Fibroblast of skin of left biceps (primary cell): ENCODE measurements at places on chromosomes 1 and 21.
A peak's percentile ranks its signal among the peaks of the same experiment; 100 is the strongest.

GRCh38 chr1:26029864-26030481 is 8.4 kb downstream of the EXTL1 start:
- DNase-seq, result no peak

- DNase-seq, result no peak
Observed at GRCh38 chr1:12174924-12175810, 8.4 kb downstream of the TNFRSF1B start.

- DNase-seq, result no peak
Observed at GRCh38 chr1:57279909-57280666, 143.8 kb downstream of the DAB1 start.

DNA sequence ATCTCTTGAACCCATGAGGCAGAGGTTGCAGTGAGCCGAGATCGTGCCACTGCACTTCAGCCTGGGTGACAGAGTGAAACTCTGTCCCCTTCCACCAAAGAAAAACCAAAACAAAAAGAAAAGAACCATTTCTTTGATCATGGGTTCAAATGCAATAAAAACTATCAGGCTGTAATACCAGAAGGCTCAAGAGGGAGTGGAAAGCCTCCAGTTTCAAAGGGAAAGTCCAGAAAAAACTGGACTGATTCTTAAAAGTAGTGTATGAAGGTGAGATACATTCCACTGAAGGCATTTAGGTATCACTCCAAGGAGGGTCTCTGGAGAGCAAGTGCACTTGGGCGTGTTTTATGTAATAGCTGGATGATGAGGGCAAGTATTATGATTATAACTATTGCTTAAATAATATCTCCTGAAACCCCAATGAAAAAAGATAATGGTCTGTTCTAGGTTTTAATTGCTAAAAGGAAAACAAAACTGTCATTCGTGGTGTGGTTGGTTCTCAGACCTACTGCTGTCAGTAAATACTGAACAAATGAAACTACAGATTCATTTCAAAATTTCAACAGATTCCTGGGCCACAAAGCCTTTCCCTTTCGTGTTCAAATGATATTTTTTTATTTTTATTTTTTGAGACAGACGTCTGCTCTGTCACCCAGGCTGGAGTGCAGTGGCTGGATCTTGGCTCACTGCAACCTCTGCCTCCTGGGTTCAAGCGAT is 6.0 kb upstream of the CAMTA1 start:
- DNase-seq, result no peak

DNA sequence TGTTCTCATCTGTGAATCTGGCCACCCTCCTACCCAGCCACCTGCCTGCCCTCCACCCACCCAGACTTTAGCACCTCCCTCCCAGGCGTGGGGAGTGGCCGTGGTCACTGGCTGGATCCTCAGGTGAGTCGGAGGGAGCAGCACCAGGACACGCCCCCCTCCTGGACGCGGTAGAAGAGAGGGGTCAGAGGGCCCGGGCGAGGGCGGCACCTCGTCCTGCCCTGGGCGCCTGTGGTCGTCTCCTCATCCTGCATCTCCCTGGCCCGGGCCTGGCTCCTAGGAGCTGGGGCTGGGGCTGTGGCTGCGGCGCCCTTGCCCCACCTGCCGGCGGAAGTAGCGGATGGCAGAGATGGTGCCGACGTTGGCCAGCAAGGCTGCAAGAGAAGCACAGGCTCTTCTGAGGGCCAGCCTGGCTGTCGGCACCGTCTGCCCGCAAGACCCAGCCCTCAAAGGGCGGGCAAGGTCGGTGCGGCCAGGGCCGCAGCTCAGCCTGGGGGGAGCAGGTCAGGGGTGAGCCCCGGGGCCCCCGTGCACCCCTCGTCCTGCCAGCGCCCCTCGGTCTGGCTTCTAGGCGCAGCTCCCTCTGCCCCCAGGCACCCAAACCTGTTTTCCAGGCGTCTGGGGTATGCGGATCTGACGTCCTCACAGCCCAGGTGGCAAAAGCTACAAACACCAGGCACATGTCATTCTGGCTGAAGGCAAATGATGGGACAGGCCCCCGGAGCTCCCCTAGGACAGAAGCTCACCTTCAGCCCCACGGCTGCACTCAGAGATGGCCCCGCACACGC is 5.8 kb downstream of the PERM1 start:
- DNase-seq, result no peak

GRCh38 chr1:99650030-99650429 is 4.1 kb downstream of the PALMD start:
- no peak for DNase-seq

- peak; percentile 17 for DNase-seq
Observed at GRCh38 chr1:205658943-205659581, 21.2 kb downstream of the SLC45A3 start.

DNA sequence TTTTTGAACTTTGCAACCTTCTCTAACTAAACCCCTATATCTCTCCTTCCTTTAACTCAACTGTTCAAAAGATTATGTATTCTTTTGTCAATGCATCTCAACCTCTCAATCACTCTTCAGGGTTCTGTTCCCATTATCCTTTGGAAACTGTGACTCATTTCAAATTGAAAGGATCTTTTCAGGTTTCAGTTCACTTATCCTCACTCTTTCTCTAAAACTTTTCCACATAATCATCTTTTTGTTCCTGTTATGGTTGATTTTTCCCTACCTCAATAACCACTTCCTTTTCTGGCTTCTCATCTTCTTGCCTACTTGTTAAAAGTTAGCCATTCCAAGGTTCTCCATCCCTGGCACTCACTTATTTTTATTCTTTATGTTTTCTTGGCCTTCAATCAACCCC is 56.2 kb upstream of the NUF2 start:
- no peak for DNase-seq

- no peak for DNase-seq
Observed at GRCh38 chr1:7149080-7149838, 364.0 kb downstream of the CAMTA1 start.

DNA sequence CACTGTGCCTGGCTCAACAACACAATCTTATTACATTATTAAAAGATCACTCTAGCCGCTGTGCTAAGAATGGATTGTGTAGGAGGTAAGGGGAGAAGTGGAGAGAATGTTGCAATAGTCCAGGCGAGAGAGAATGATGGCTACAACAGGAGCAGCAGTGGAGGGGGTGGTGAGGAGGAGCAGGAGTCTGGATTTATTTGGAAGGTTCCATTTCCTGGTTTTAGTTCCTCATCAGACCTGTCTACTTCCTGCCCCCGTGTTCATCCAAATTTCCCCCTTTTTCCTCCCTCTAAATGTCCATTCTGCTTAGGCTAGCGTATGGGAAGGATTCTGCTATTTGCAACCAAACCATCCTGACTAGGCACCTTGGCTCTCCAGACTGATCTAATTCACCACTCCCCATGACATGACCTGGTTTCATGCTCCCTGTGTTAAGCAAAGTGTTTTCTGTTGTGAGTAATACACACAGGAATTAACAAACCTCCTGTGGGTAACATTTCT is 35.1 kb upstream of the EYA3 start:
- no peak for DNase-seq

- DNase-seq, result no peak
Observed at GRCh38 chr1:186896211-186896610, 67.5 kb downstream of the PLA2G4A start.

DNA sequence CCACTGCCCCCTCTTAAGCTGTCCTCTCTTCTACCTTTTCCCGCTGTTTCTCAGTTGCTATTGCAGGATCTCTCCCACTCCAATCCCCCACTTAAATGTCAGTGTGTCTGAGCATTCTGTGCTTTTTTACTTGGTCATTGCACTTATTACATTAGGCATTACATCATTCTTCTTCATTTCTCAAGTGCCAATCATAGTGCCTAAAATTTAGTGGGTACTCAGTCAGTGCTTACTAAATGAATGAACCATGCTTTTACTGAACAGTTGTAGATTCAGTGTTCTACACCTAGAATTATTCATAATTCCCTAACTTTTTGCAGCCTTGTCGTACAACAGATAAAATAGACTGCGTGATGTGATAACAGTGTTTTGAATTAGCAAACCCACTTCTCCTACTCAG is 19.4 kb downstream of the ARMH1 start:
- DNase-seq, result no peak

DNA sequence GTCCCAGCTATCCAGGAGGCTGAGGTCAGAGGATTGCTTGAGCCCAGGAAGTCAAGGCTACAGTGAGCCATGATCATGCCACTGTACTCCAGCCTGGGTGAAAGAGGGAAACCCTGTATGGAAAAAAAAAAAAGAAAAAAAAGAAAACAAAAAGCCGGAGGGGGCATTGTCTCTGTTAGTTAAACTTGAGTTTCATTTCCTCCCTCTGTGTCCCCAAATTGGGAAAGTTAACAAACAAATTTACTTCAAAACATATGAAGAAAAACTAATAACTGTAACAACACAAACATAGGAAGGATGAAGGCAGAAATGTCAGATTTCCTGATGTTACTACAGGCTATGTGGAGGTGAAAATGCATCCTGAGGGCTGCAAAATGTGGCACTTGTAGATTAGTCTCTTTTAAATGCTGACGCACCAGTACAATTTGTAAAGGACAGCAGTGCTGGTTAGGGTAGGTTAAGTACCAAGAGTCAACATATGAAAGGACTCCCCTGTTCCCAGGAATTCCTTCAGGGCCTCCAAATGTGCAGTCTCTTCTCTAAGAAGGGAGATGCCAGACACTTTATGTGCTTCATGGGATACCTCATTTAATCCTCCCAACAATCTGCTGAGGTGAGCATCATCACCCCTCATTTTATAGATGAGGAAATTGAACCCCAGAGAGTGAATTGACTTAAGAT is 52.9 kb downstream of the DEGS1 start:
- DNase-seq, result no peak

DNA sequence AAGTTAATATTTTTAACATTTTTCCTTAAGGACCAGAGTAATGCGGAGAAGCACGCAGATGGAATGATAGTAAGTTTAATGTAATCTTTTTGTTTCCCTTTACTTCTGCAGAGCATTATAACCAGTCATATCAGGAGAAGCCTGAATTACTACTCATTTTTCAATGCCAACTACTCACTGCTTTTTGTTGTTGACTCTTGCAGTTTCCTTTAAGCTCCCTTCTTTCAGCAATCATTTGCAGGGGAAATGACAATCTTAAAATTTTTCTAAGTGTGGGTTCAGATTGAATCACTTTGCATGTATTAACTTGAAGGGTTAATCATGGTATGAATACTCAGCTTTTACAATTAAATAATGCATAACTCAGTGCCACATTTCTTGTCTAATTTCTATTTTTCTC is 122.2 kb downstream of the NRDC start:
- DNase-seq, result no peak
